Peyer's patch (tissue), 4 donors: ENCODE measurements at places on chromosomes 1 and 21. TPM values are rescaled to one million over a fixed set of nuclear protein-coding genes. Genes with fewer than 3 reads are reported as not detected.

The EXO1 gene
- total RNA-seq: 0.66 TPM

The TMEM51 gene
- total RNA-seq: 24.0 TPM

The IL23R gene
- total RNA-seq: not detected

The PADI4 gene
- total RNA-seq: not detected

The GPR25 gene
- total RNA-seq: not detected

The KCNK2 gene
- total RNA-seq: 0.94 TPM

The PRDM2 gene
- total RNA-seq: 62.1 TPM

The SMPDL3B gene
- total RNA-seq: 6.6 TPM

The NDUFV3 gene
- 60.3 TPM for total RNA-seq

The HAO2 gene
- total RNA-seq: 0.76 TPM

The FMO5 gene
- total RNA-seq: 113 TPM

The DYNLT5 gene
- not detected for total RNA-seq

The PLA2G5 gene
- total RNA-seq: not detected

The RNU1-4 gene
- under 0.01 TPM for total RNA-seq

The TBX15 gene
- total RNA-seq: 3.3 TPM

The CGN gene
- 154 TPM for total RNA-seq

The LCE1D gene
- total RNA-seq: not detected

The ARHGAP30 gene
- total RNA-seq: 31.4 TPM

The COL11A1 gene
- not detected for total RNA-seq

The NID1 gene
- 20.5 TPM for total RNA-seq

The CDC42SE1 gene
- total RNA-seq: 61.1 TPM

The LCE3D gene
- not detected for total RNA-seq

The PER3 gene
- total RNA-seq: 20.5 TPM

The FCER1G gene
- total RNA-seq: not detected

The RHD gene
- not detected for total RNA-seq

The SRGAP2B gene
- total RNA-seq: 31.4 TPM

The GUCA2B gene
- total RNA-seq: 35.5 TPM

The FAM151A gene
- 1,128 TPM for total RNA-seq

The ATP13A2 gene
- 58.0 TPM for total RNA-seq

The THEM5 gene
- total RNA-seq: not detected

The TTC22 gene
- total RNA-seq: 84.5 TPM

The SLAMF7 gene
- 2.6 TPM for total RNA-seq

The OR2T29 gene
- not detected for total RNA-seq

The PROX1 gene
- total RNA-seq: 7.6 TPM

The UBL4B gene
- not detected for total RNA-seq

The GSTM4 gene
- total RNA-seq: 276 TPM

The OR11L1 gene
- not detected for total RNA-seq

The DPYD gene
- total RNA-seq: 39.6 TPM

The ANKRD45 gene
- total RNA-seq: not detected

The TTLL10 gene
- total RNA-seq: 1.6 TPM

The GPR52 gene
- total RNA-seq: 7.4 TPM

The VHLL gene
- not detected for total RNA-seq

The EFNA1 gene
- 164 TPM for total RNA-seq
